ENCODE measurements at places on chromosomes 11 and 22.

- H3K27me3 ChIP-seq: no peaks in the 10 kb centered on the region
- H3K36me3 ChIP-seq: no peaks in the 10 kb centered on the region
- DNase-seq: no peak
- no peaks in the 10 kb centered on the region for H3K4me1 ChIP-seq
- H3K27ac ChIP-seq: no peak overlapping the region
These were observed 85.8 kb downstream of the FANCF start for GRCh38 chr11:22539821-22540256.

DNA sequence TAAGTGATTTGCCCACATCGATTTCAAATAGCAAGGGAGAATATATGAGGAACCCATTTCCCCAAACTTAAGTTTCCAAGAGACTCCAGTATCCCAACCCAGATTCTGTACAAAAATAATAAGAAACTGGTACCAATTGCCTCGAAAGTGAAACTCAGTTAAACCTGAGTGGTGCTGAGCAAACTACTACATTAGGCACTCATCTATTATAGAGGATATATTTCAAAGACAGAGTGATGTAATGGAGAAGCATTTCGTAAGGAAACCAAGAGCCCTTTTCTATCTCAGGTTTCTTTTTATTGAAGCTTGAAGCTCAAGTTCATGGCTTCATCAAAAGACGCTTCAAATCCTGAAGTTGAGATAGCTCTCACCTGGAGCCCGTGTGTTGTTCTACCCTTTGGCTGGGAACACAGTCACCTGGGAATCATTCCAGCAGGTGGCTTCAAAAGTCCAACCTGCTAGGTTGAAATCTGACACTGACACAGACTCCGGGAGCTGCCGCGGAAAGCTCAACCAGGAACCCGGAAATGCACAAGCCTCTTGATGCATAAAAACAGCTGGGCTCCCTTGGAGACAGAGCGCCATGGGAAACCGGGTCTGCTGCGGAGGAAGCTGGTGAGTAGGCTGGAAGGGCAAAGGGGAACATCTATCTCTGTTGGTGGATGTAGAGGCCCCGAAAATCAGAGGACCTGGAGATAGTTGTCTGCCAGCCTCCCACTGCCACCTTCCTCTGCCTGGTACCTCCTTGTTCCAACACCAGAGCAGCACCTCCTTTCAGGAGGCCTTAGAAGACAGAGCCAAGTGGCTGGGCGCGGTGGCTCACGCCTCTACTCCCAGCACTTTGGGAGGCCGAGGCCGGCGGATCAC lies at the start of gene C11orf52:
C11orf52 (plus strand) TSS at position 524 of the 867 bp plus-strand sequence; CDS start at position 584, 60 bp downstream.
- H3K36me3 ChIP-seq: no peaks in the 10 kb centered on the region
- DNase-seq: peak; percentile 59
- H3K4me3 ChIP-seq: peak within 1 kb of the TSS; percentile 65
- peaks cover 23% of the 10 kb centered on the region for H3K4me1 ChIP-seq
- H3K27me3 ChIP-seq: peaks cover 4% of the 10 kb centered on the region

- no peak overlapping the region for H3K4me3 ChIP-seq
- H3K4me1 ChIP-seq: peaks cover 12% of the 10 kb centered on the region
- H3K36me3 ChIP-seq: no peaks in the 10 kb centered on the region
- no peak overlapping the region for H3K27ac ChIP-seq
- peaks cover 6% of the 10 kb centered on the region for H3K27me3 ChIP-seq
These were observed 9.4 kb downstream of the SLCO2B1 start for GRCh38 chr11:75160220-75160757.

GRCh38 chr11:3655547-3655946 lies 10.6 kb downstream of the ART1 start:
- H3K36me3 ChIP-seq: no peaks in the 10 kb centered on the region
- no peak overlapping the region for H3K4me3 ChIP-seq
- H3K27me3 ChIP-seq: peaks cover 10% of the 10 kb centered on the region
- DNase-seq: no peak
- H3K27ac ChIP-seq: no peak overlapping the region
- no peaks in the 10 kb centered on the region for H3K4me1 ChIP-seq

GRCh38 chr11:122703541-122704272 lies 48.2 kb downstream of the UBASH3B start:
- no peaks in the 10 kb centered on the region for H3K36me3 ChIP-seq
- no peak for DNase-seq
- H3K4me1 ChIP-seq: no peaks in the 10 kb centered on the region
- H3K4me3 ChIP-seq: no peak overlapping the region
- no peak overlapping the region for H3K27ac ChIP-seq
- H3K27me3 ChIP-seq: no peaks in the 10 kb centered on the region

- peaks cover 4% of the 10 kb centered on the region for H3K27me3 ChIP-seq
- H3K4me1 ChIP-seq: peaks cover 3% of the 10 kb centered on the region
- DNase-seq: no peak
- H3K36me3 ChIP-seq: no peaks in the 10 kb centered on the region
These were observed 381.9 kb downstream of the CADM1 start for GRCh38 chr11:115122274-115122673.

DNA sequence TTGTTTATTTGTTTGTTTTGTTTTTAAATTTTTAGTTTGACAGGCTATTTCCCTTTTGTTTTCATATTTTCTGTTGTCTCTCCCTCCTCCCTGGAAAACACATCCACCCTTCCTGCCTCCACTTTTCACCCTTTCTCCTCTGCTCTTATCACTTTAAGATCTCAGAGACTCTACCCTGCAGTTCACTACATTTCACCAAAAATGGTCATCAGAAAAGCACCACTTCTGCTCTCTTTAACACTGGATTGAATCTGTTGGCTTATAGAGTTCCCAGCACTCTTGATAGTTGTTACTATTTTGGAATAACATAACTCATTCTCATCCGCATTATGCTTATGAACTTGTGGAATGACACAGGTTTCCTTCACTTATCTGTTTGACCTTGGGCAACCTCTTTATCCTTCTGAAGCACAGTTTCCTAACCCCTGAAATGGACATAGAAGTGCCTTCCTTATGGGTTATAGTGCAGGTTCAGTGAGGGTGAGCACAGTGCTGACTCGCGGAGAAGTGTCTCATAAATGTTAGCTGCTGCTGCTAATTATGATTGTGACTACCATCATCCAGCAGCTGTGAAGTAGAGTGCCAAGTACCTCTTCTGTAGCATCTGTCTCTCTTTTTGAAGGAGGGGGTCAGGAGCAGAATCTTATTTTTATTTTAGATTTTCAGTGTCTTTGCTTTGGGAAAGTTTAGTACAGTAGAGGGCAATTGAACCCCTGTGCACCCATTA lies 15.0 kb downstream of the TEAD1 start:
- H3K4me1 ChIP-seq: peaks cover 97% of the 10 kb centered on the region
- H3K27ac ChIP-seq: peak overlapping the region; percentile 94
- peak overlapping the region; percentile 4 for H3K4me3 ChIP-seq
- H3K36me3 ChIP-seq: no peaks in the 10 kb centered on the region

DNA sequence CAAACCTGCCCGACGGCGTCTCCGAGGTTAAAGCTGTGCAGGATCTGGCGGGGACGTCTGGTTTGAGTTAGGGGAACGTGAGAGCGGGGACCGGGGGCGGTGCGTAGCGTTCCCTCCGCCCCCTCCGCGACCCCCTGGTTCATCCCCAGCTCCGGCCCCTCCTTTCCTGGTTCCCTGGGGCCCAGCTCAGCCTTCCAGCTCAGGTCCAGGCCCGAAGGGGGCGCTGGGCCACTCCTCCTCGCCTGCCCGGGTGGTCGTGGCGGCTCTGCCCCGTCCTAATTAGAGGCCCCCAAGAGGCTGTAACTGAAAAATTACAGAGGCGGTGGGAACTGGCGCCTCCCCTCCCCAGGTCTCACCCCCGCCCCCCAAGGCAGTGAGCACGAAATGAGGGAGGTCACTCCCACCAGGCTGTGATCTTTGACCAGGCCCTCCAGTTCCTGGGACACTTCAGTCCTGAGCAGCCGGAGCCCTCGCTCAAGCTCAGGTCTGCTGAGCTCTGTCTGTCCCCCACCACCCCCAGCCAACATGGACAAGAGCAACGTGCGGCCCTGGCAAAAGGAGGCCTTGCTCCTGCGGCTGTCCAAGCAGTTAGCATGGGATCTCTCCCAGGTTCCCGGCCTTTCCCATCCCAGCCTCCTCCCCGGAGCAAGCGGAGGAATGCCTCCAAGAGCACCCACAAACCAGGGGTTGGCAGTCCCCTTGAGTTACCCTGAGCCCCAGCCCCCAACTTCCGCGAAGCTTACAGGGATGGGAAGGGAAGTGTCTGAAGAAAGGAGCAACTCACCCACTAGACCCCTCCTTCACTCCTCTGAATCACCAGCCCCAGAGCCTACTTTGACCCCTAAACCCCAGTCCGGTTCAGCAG lies 3.3 kb downstream of the CD248 start:
- peaks cover 3% of the 10 kb centered on the region for H3K27me3 ChIP-seq
- H3K4me1 ChIP-seq: peaks cover 41% of the 10 kb centered on the region
- H3K27ac ChIP-seq: peak overlapping the region; percentile 98
- no peaks in the 10 kb centered on the region for H3K36me3 ChIP-seq
- peak; percentile 56 for DNase-seq

GRCh38 chr22:24582056-24582814 lies 10.6 kb downstream of the LRRC75B start:
- no peaks in the 10 kb centered on the region for H3K36me3 ChIP-seq
- H3K4me1 ChIP-seq: peaks cover 44% of the 10 kb centered on the region
- no peak overlapping the region for H3K4me3 ChIP-seq
- H3K27ac ChIP-seq: no peak overlapping the region

DNA sequence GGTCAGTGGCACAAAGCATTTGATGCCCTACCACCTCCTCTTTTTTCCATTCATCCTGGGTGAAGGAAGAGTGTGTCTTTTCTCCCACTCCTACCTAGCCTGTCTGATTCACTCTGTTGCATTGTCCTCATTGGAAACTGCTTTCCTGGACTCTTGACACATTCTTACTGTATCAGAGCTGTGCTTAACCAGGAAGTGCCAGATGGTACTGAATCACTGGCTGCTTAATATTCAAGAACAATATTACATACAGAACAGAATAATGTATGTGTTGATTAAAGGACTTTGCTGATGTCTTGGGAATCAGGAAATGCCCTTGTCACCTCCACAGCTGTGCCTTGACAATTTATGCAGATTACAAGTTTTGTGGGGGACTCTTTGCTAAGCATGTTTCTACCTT lies 44.4 kb downstream of the SVIP start:
- H3K27me3 ChIP-seq: no peaks in the 10 kb centered on the region
- H3K4me3 ChIP-seq: no peak overlapping the region
- no peak for DNase-seq
- peak overlapping the region; percentile 58 for H3K27ac ChIP-seq
- peaks cover 9% of the 10 kb centered on the region for H3K36me3 ChIP-seq
- peaks cover 27% of the 10 kb centered on the region for H3K4me1 ChIP-seq
